Stimulated activated CD8-positive, alpha-beta memory T cell treated with anti-CD3 and anti-CD28 coated beads, Interleukin-12 subunit alpha, Interleukin-12 subunit beta, amount 100 ng/mL, for 4 hours (primary cell): ENCODE measurements at places on chromosomes 1 and 21.

- no peak for DNase-seq
These were observed 9.9 kb upstream of the C1orf141 start for GRCh38 chr1:67144696-67145095.

DNA sequence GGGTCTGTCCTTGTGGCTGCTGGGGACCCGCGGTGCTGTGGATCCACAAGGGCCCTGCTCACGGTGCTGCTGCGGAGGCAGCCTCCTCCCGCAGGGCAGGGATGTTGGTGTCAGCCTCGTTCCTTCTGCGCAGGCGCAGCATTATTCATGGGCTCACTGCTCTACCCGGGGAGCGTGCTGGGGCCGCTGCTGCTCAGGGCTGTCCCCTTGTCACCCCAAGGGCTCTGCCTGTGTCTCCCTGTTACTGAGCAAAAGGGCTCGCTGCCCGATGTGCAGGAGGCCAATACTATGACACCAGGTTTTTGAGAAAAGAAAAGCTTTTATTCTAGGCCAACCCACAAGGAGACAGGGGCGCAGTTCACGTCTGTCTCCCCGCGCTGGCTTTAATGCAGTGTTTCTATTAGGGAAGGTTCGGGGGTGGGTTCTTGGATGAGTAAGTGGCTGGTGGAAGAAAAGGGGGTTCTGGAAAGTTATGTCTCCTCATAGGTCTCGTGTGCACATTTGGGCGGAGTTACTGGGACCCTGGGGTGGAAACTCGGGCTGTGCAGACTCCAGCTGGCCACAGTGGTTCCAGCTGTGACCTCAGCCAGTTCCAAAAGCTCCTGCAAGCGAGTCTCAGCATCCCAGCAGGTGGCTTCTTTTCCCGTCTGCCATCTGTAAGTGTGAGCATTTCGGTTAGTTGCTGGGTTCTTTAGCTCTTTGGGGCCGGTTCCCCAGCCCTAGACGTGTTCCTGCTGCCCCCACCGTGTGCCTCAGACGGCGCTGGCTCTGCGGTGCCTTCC, 40.8 kb upstream of the LRRC3 start:
- DNase-seq: no peak

DNA sequence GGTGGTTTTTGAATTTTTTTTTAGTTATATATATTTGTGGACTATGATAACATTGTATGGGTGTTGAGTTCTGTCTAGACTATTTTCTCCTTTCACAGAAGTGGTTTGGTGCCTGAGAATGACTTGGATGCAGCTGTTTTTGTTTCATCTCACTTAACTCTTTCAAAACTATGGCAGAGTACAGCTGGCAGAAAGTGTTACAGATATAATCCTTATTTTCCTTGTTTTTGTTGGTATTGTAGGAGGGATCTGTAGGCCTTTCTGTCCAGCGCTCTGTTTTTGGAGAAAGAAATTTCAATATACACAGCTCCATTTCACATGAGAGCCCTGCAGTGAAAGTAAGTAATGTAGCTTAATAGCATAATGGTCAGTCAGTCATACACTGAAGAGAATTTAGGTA, 13.1 kb downstream of the CDC7 start:
- DNase-seq: no peak

DNA sequence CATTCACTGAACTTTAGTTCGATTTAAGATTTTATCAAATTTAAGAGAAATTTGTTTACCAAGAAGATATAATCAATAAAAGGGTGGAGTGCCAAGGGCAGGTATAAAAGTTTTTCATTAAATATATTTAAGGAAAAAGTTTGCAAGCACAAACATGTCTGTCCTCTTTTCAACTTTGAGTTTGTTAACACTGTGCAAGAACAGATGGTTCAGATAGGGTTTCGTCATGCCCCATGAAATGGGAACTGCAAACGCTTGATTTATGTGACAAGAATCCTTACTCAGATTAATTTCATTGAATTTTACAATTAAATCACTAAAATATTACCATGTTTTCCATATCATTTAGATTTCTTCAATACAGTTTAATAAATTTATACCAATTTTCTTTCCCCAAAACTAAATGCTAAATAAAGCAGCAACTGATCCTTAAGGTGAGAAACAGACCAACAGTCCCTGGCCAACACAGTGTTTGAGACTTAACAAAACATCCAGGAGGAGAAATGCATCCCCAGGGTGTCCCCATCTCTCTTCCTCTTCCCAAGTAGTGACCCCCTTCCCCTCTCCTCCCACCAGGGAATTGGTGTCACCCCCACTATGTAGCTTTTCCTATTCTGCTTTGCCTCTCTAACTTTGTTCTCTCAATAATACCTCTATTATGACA, 292.9 kb downstream of the LTN1 start:
- DNase-seq: no peak

DNA sequence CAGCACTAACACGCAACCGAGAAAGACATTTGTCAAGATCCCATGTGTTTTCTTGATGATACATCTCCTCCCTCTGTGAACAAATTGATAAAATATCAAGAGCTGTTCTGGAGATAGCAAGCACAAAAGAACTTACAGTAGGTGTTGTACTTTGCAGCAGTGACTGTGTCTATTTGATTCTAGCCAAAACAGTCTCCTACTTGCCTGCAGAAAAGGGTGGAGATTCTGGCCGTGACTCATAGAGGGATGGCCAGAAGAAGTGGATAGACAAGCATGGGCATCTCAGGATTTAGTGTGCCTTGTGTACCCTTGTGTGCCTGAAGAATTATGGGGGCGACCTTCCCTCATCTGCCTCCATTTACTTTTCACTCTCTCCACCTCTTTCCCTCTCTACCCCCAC, 458.4 kb upstream of the LRRC7 start:
- DNase-seq: no peak

DNA sequence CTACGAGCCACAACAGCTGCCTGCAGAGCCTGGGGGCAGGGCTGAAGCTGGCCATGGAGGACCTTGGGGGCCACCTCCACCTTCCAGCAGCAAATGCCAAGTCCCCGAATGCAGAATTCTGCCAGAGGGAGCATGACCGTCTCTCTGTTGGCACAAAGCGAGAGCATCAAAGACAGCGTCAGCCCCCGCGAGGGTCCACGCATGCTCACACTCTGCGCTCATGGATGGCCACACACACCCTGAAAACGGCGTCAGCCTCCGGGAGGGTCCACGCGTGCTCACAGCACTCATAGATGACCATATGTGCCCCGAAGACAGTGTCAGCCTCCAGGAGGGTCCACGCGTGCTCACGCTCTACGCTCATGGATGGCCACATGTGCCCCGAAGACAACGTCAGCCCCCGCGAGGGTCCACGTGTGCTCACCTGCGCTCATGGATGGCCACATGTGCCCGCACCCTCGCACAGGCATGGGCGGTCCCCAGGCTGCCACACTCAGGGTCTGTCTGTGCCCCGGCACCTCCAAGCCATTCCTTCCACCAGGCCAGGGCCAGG, 46.5 kb downstream of the MORN1 start:
- DNase-seq: no peak

DNA sequence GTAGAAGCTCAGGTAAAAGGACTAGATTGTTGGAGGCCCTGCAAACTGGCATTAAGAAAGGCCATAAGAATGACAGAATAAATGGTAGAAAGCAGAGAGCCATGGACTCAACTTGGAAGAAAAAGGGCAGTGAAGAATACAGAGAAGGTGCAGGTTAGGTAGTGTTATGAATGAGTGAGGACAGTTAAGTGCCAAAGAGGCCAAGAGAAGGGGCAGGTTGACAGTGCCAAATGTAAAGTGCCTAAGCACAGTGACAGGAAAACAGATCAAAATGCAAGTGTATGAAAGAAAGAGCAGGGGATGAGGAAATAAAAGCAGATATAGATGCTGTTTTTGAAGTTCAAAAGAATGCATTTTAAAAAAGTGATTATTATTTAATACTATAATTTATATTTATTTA, 43.7 kb downstream of the INTS7 start:
- no peak for DNase-seq

- no peak for DNase-seq
These were observed 79.3 kb downstream of the HMCN1 start for GRCh38 chr1:185813401-185813979.

GRCh38 chr1:94142022-94142421, 21.1 kb upstream of the ABCA4 start:
- no peak for DNase-seq

DNA sequence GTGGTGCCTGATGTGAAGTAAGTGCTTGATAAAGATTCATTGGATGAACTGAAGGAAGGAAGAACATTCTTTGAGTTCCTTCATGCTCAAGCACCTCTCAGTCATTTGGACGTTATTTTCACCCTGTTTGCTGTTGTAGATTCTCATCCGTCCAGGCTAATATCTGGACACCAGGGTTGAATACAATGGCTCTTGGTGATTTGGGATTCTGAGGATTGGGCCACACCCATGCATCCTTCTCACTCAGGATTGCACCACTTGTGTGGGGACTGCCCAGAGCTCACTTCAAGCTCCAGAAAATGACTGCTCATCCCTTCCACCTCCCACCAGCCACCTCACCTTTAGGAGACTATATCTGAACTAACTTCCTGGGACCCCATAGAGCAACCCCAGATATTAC, 117.1 kb upstream of the IPO9 start:
- DNase-seq: no peak

GRCh38 chr1:227213426-227213825, 104.9 kb downstream of the CDC42BPA start:
- DNase-seq: no peak

GRCh38 chr1:77762072-77762476, 2.4 kb upstream of the USP33 start:
- DNase-seq: no peak

- no peak for DNase-seq
These were observed 839.0 kb downstream of the LRRIQ3 start for GRCh38 chr1:73359001-73359400.

DNA sequence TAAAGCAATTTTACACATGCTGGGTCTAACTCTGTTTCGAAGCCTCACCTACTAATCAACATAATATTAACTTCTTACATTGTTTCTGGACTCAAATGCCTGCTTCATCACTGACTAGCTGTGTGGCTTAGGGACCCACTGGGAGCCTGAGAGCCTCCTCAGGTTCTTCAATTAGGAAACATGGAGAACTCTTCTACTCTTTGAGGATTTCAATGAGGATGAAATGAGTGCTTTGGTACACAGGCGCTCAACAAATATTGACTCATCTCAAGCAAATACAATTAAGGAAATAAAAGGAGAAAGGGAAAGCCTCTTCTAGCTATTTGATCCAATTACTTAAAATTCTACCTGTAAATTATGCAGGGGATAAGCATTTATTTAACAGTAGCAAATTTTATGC, 84.4 kb upstream of the JAK1 start:
- no peak for DNase-seq

DNA sequence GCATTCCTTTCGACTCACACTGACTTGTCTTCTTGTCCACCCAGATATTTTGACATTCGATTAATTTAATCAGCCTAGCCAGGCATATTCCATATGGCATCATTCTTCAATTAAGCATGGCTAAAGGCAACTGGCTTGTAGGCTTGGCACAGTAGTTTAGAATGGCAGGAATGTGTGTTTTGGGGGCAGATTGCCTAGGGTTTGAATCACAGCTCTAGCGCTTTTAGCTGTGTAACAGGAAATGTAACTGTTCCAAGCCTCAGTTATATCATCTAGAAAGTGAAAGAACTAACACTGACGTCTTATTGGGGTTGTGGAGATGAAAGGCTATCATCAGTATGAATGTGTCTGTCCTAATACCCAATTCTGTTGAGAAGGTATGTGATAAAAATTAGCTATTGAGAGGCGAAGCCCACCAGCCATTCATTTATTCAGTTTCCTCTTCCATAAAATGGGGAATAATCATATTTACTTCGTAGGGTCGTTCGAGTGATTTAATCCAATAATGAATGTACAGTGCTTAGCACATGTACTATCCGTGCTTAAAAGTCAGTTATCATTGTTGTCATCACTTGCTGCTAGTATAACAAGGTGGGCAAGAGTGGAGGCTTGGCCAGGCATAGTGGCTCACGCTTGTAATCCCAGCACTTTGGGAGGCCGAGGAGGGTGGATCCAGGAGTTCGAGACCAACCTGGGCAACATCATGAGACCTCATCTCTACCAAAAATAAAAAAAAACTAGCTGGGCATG, 41.6 kb upstream of the GRHL3 start:
- no peak for DNase-seq

- DNase-seq: no peak
These were observed 615.4 kb downstream of the AGBL4 start for GRCh38 chr1:49408346-49408745.

- DNase-seq: no peak
These were observed 348.7 kb downstream of the PCP4 start for GRCh38 chr21:40215941-40216340.

GRCh38 chr1:47713333-47713953, 275.6 kb downstream of the FOXD2 start:
- no peak for DNase-seq

- no peak for DNase-seq
These were observed 63.3 kb upstream of the ZC3H11B start for GRCh38 chr1:219676012-219676765.

DNA sequence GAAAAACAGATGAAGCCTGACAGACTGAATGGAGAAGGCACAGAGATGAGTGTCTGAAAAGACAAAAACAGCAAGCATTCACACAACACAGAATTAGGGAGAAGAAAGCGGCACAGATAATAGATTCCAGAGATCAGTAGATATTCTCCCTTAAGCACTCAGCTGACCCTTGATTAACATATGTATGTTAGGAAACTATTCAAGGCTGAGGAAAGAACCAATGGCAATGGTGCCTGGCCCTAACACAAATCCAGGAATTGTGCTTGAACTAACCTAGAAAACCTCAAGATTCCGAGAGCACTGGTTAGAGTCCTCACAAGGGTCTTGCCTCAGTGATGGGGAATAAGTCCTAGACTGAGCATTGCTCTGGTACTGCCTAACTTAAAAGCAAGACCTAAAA, 30.9 kb downstream of the KCNT2 start:
- DNase-seq: no peak

GRCh38 chr1:155761736-155762405, 73.0 kb downstream of the DAP3 start:
- DNase-seq: no peak

GRCh38 chr21:31022306-31022705, 16.0 kb downstream of the KRTAP19-8 start:
- no peak for DNase-seq

DNA sequence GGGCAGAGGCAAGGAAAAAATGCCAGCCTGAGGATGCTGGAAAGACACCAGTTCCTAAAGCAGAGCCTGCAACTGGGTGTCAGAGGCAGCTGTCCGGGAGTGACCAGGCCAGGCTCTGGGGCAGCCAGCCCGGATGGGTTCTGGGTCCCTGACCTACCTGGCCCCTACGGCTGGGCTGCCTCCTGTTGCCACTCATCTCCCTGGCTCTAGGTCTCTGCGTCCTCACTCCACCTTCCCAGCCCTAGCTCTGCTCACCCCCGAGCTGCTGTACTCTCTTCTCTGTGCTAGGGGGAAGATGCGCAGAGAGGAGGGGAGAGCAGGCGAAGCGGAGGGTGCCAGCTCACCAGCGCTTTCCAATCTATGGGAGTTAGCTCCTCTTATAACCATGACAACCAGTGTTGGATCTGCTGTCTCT, 9.0 kb downstream of the ARHGEF2 start:
- DNase-seq: no peak

GRCh38 chr1:66352792-66353191, 181.2 kb upstream of the SGIP1 start:
- no peak for DNase-seq

- DNase-seq: peak; percentile 49
These were observed at the start of gene GPR153 for GRCh38 chr1:6260961-6261614. GPR153 (minus strand) TSS chr1:6261098; CDS start chr1:6254905, 6,193 bp downstream.

GRCh38 chr1:204255966-204256365, 42.2 kb upstream of the GOLT1A start:
- DNase-seq: no peak
